Kidney epithelial cell (primary cell): ENCODE measurements at places on chromosomes 7 and 10. TPM values are rescaled to one million over a fixed set of nuclear protein-coding genes. Genes with fewer than 3 reads are reported as not detected.

GRCh38 chr10:8350250-8350967 is 295.9 kb downstream of the GATA3 start:
- no peak for DNase-seq

- no peak for DNase-seq
Observed at GRCh38 chr10:22086730-22087401, 83.3 kb upstream of the DNAJC1 start.

GRCh38 chr7:136150311-136150710 is 173.2 kb upstream of the MTPN start:
- DNase-seq, result no peak

DNA sequence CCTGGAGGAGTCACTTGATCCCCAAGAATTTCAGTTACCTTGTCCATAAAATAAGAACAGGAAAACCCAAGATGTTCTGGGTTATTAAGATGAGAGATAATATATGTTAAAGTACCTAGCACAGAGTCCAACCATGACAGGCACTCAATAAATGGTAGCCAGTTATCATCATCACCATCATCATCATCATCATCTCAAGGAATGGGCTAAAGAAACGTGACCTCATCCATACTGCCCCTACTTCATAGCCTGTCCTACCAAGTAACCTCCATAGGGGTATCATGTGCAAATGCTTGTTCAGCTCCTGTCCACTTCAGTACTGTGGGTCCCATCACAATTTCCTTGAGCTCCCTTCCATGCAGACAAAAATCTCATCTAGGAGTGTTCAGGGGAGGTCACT is 14.4 kb downstream of the FGFR2 start:
- DNase-seq, result no peak

GRCh38 chr7:156606691-156607331 is 33.8 kb upstream of the RNF32 start:
- no peak for DNase-seq

PNLIPRP1 gene
- total RNA-seq, result not detected in 2 replicates
